ENCODE measurements at places on chromosomes 2 and 18.

DNA sequence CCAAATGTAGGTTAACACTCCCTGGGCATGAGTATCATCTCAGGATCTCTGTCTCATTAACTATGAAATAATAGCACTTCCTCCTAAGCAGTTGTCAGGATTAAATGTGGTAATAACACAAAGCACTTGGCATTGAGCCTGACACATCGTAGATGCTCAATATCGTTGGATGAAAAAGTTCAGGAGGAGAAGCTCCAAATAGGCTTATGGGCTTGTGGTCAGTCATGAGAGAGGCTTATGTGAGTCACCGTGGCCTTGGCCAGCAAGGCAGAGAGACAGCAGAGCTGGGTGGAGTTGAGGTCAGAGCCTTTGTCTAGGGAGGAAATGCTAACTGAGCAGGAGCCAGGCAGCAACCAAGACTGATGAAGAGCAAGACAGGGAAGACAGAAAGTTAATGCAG lies 68.3 kb upstream of the PPM1B start:
- DNase-seq: peak; percentile 58

DNA sequence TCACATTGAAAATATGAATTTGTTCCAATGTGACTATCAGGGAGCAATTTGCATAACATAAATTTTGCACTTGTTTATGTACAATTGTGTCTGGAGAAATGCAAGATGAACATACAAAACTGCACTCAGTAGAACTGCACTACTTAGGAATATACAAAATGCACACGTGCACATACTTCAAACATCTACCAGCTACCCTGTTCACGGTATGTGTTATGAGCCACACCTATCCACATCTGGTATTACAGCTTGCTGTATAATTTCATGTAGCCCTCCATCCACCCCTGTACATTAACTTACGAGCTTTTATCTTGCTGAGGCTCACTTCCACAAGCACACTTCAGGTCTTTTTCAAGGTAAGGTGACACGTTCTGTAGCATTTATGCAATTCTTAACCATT lies 373.5 kb upstream of the ZEB2 start:
- no peak for DNase-seq

- no peak for DNase-seq
These were observed 205.1 kb downstream of the TPGS2 start for GRCh38 chr18:36623681-36624190.

- no peak for DNase-seq
These were observed 27.6 kb downstream of the ANKMY1 start for GRCh38 chr2:240530181-240530580.

- DNase-seq: no peak
These were observed 64.9 kb downstream of the PPP1R1C start for GRCh38 chr2:182050333-182051135.

DNA sequence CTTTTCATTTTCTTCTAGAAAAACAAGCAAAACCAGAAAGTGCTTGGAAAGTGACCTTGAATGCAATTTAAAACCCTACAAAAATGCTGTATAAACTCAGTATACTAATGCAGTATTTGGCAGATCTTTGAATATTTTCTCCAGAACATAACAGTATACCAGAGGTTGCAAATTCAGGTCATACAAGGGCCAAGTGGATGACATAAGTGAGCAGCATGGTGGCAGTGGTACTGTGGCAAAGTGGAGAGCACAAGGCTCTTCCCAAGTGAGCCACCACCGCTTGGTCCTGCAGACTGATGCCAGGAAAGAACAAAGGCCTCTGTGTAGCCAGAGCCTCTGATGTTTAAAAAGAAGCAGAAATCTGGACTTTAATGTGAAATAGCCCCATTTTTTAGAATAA lies 33.1 kb downstream of the METTL4 start:
- no peak for DNase-seq

GRCh38 chr2:150142561-150142960 lies 344.9 kb downstream of the RND3 start:
- no peak for DNase-seq

GRCh38 chr2:172817411-172817810 lies 81.8 kb downstream of the RAPGEF4 start:
- DNase-seq: no peak

- no peak for DNase-seq
These were observed 287.0 kb downstream of the PHLPP1 start for GRCh38 chr18:63002305-63002704.

- no peak for DNase-seq
These were observed 17.7 kb downstream of the GULP1 start for GRCh38 chr2:188309364-188309763.

DNA sequence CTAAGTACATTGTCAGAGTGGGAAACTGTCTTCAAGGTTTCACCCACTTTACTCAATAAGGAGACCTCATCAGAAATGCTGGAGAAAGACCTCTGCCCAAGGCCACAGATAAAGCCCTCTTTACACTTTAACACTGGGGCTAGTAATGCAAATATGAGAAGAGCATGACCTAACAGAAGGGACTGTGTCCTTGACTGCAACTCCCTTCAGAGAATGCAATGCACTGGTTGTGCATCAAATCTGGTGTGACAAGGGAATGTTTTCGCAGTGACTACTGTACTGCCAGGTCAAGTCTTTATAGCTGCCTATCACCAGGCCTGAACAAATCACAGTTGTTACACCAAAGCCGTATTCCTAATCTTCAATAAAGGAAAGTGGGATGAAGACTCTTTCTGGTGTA lies 28.6 kb downstream of the CDH19 start:
- DNase-seq: no peak

GRCh38 chr2:189297446-189297845 lies 117.9 kb upstream of the COL5A2 start:
- DNase-seq: no peak

DNA sequence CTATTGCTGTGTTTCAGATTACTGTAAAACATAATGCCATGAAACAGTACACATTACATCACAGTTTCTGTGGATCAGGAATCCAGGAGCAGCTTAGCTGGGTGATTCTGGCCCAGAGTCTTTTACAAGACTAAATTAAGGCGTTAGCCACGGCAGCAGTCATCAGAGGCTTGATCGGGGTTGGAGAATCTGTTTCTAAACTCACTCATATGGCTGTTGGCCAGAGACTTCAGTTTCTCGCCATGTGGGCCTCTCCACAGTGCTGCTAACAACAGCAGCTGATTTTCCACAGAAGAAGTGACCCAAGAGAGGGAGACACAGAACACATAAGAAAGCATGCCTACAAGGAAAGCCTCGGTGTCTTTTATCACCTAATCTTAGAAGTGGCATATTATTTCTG lies 89.2 kb upstream of the MYO3B start:
- DNase-seq: no peak

GRCh38 chr18:43893001-43893637 lies 615.8 kb upstream of the SYT4 start:
- no peak for DNase-seq

DNA sequence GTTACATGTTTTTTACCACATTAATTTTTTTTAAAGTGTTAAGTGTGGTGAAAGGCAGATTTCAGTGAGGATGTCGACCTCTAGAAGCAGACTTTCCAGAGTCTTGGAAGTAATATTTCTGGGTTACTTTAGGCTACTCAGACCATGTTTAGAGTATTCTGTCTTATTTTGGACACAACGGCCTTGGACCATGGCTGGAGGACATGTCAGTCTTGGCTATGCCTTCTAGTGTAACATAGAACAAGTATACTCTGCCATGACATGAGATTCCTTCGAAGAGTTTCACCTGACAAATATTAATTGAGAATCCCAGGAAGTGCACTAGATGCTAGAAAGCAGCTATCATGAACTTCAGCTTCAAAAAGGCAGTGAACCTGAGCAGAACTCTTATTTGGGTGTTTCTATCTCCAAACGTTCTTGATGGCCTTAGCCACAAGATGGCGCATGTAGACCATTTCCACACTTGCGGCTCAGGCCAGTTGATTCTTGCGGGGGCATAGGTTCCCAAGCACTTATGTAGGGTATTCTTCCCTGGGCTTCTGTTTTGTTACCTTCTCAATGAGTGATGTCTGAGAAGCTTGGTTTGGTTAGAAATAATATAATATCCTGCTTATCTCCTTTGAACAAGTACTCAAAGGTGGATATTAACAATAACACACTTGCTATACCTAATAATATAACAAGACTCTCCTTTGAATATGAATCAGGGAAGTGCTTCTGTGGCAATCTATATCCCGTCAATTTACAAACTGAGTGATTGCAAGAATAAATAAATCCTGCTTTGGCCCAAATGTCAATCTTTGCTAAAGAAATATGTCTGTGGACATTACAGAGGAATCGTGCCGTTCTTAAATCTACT lies 62.0 kb downstream of the CACNB4 start:
- DNase-seq: peak; percentile 44

GRCh38 chr2:624551-625347 lies 52.5 kb downstream of the TMEM18 start:
- DNase-seq: no peak

- peak; percentile 51 for DNase-seq
These were observed 4.1 kb downstream of the CYTIP start for GRCh38 chr2:157439824-157440186.

DNA sequence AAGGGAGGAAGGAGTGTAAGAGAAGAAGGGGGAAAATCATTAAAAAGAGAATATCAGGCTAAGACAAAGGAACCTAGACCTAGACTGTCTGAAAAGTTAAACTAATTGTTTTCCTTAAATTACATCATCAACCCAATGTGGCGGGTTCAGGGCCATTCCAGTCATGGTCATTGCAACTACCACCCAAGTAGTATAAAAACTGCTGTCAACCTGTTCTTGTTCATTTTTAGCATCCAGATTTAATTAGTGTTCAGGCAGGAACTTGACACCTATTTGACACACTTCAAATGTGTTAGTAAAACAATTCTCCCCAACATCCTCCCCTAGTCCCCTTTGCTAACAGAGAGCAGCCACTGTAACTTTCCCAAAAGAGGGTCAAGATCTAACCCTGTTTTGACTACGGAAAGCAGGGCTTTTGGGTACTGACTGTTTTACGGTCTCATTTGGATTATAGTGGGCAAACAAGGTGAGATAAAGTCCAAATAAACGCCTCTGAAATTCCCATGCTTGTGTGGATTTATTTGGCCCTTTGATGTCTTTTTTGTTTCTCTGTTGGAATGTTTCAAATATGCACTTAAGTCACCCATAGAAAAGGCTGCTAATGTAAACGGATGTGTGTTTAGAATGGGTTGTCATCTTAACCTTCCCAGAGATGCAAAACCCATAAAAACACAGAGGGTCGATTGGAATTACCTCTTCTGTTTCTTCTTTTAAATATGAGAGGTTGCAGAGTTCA lies 19.3 kb upstream of the TANC1 start:
- no peak for DNase-seq

GRCh38 chr2:232204457-232204931 lies 174.1 kb upstream of the ALPP start:
- no peak for DNase-seq

- DNase-seq: no peak
These were observed 279.6 kb upstream of the ID2 start for GRCh38 chr2:8402222-8402621.

GRCh38 chr2:4134551-4135550 lies 431.5 kb downstream of the DCDC2C start:
- no peak for DNase-seq

DNA sequence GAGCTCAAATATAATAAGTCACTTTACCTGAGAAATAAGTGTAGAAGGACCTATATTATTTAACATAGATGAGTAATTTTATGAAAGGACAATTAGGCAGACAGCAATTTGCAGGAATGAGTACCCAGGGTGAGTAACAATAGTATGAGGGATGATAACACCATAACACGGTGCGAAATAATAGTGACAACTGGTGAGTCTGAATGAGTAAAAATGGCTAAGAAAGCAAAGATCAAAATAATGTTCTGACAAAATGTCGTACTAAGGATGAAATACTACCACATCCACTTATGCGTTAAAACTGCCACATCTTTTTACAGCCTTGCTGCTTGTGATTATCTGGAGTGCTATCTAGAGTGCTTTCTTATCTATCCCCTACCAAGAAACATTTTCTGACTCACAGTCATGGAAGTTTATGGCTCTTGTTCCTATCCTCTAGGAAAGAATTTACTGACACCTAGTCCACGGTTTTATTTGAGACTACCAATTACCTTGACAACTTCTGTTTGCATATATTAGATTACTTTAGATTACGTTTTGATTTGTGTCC lies 929.7 kb downstream of the LRP1B start:
- no peak for DNase-seq

DNA sequence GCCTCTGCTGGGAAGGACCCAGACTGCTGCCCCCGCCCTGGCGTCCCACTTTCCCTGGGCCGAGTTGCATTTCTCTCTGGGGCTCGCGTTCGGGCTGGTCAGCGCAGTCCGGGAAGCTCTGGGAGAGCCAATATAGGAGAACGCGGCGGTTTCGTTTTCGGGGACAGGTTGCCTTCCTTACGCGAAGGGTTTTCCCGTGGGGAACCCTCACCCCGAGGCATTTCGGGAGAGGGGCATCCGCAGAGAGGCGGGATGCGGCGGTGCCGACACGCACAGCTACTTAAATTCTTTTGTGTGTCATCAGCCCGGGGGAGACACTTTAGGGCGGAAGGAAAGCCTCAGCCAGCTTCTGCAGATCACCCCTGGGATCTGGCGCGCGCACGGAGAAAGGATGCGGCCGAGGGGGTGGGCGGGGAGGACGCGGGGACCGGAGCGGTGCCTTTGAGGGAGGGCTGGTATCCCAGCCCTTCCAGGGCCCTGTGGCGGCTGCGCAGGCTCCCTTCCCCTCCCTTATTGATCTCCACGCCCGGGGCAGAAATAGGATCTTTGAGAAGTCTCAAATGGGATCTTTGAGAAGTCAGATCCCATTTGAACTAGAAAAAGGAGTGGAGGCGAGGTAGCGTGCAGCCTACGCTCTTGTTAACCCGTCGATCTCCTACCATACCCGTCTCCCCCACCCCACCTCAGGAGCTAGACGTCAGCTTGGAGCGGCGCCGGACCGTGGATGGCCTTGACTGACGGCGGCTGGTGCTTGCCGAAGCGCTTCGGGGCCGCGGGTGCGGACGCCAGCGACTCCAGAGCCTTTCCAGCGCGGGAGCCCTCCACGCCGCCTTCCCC lies 1.2 kb downstream of the GATA6 start:
- DNase-seq: no peak

DNA sequence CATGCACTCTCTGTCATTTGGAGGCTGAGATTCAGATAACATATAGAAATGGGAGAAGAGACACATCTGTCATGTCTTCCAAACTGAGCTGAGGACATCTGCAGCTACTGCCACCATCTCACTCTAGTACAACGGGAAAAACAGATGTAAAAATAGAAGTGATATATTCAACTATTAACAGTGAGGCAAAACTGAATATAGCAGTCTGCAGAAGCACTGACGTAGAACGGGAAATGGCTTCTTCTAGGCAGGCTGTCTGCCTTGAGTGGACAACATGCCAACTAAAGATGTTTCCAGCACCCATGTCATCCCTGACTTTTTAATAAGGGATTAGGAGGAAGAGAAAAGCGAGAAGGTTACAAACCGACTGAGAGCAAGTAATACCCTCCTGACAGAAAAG lies 51.6 kb downstream of the MRPL33 start:
- DNase-seq: no peak
